ENCODE measurements at places on chromosomes 3 and 15.

GRCh38 chr15:32870240-32871033 is 152.6 kb downstream of the GREM1 start:
- no peak for DNase-seq

DNA sequence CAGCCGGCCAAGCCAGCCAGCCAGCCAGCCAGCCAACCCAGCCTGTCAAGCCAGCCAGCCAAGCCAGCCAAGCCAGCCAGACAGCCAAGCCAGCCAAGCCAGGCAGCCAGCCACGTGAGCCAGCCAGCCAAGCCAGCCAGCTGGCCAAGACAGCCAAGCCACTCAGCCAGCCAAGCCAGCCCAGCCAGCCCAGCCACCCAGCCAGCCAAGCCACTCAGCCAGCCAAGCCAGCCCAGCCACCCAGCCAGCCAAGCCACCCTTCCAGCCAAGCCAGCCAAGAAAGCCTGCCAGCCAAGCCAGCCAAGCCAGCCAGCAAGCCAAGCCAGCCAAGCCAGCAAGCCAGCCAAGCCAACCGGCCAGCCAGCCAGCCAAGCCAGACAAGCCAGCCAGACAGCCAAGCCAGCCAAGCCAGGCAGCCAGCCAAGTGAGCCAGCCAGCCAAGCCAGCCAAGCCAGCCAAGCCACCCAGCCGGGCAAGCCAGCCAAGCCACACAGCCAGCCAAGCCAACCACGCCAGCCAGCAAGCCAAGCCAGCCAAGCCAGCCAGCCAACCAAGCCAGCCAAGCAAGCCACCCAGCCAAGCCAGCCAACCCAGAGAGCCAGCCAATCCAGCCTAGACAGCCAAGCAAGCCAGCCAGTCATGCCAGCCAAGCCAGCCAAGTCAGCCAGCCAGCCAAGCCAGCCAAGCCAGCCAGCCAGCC is 199.5 kb downstream of the GOLGA6L6 start:
- DNase-seq: no peak

- no peak for DNase-seq
Measured at GRCh38 chr3:13473020-13473419, 7.1 kb upstream of the HDAC11 start.

GRCh38 chr3:69892706-69893105 is 106.8 kb upstream of the SAMMSON start:
- no peak for DNase-seq

DNA sequence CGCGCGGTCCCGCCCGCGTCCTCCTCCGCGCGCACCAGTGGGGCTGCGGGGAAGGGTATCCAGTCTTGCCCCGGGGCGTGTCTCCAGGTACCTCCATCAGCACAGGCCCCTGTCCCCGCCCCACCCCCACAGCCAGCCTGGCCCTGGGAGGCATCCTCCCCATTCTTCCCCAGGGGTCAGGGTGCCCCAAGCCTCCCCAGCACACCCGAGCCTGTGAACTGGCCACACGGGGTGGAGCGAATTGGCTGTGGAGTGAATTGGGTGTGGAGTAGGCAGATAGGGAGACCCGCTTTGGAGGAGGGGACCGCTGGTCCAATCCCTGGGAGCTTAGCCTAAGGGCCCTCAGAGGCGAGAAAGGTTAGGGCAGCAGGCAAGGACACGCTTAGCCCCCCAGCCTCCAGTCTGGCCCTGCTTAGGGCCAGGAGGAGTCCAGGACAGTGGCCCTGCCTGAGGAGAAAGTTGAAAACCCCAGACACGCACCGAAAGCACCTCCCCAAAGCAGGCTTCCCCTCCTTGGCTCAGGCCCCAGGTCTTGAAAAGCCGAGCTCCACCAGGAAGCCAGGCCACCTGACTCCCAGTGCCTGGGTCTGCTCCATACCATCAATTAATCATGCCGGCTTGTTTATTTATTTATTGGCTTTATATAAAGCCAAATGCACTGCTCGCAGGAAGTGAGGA is 107.7 kb upstream of the SLC6A11 start:
- DNase-seq: no peak

DNA sequence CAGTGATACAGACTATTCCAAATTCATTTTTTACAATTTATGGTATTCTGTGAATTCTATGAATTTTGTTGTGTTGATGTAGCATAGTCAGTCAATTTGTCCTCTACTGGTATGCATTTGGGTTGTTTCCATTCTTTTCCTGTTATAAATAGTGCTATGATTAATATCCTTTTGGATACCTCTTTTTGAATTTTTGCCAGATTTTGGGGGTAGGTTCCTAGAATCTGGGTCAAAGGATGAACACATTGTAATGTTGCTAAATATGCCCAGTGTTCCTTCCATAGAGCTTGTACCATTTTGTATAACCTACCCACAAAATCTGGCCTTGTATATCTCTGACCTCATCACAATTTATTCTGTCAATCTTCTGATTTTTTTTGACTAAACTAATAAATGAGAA is 44.4 kb upstream of the C3orf38 start:
- DNase-seq: no peak

DNA sequence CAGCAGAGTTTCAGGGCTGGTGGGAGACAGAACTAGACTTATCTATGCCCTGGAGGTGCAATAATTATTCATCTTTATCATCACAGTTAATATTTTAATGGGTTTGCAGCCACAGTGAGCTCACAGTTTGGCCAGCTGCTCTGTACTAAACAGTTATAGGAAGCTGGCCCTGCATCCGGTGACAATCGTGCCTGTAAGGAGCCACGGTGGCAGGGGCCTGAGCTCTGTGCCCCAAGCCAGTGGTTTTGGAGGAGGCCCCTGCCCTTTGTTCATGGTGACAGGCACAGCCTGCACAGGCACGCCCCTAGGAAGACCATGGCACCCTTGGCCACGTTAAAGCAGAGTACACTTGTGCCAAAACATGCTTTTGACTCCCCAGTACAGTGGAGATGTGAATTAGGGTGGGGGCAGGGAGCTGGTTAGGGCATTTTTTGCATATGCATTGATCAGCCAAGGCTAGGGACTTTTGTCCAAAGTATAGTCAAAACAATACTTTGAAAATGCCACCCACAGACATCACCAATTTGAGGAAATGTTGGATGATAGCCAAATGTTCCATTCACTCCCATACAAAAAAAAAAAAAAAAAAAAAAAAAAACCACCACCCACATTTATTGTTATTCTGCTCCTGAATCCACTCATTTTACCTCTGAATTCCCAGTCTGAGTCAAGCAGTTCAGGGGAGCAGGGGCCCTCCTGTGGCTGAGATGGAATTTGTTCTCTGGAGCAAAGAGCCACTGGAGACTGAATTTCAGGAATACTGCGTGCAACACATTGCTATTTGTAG is 3.4 kb upstream of the RFTN1 start:
- no peak for DNase-seq

GRCh38 chr3:71872256-71872655 is 87.3 kb upstream of the PROK2 start:
- DNase-seq: no peak

- no peak for DNase-seq
Measured at GRCh38 chr15:31062310-31062847, 39.1 kb downstream of the TRPM1 start.

DNA sequence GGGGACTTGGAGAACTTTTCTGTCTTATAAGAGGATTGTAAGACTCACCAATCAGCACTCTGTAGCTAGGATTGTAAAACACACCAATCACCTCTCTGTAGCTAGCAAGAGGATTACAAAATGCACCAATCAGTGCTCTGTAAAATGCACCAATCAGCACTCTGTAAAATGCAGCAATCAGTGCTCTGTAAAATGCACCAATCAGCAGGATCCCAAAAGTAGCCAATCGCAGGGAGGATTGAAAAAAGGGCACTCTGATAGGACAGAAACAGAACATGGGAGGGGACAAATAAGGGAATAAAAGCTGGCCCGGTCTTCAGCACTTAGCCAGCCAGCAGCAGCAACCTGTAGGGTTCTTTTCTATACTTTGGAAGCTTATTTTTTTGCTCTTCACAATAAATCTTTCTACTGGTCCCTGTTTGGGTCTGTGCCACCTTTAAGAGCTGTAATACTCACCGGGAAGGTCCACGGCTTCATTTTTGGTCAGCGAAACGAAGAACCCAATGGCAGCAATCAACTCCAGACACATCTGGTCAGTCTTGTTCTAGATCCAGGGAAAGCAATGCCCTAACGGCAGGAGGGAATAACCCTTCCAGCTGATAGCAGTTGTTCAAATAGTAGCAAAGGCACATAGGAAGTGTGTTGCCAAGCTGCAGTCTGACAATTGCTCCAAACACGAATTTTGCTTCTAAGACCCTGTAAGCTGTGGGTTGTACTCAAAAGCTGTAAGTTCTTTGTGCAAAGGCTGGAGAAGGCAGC is 135.6 kb downstream of the TJP1 start:
- DNase-seq: no peak

DNA sequence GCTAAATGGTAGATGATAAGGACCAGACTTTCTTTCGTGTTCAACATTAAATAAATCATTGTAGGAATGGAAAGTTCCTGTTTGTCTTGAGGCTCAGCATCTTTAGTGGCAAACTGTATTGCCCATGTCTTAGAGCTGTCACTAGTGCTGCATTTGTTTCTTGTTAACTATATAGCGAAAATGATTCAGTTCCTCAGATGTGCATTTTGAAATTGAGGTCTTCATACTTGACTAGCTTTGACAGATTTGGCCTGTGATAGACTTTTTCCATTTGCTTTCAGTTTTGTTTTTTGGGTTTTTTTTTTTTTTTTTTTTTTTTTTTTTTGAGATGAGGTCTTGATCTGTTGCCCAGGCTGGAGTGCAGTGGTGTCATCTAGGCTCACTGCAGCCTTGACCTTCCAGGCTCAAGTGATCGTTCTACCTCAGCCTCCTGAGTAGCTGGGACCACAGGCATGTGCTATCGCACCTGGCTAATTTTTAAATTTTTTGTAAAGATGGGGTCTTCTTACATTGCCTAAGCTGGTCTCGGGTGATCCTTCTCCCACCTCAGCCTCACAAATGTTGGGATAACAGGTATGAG is 9.5 kb upstream of the RPLP1 start:
- DNase-seq: no peak

All from stimulated activated CD8-positive, alpha-beta memory T cell treated with anti-CD3 and anti-CD28 coated beads, Interleukin-7, amount 100 ng/mL, for 1 hour (primary cell).